ENCODE measurements at places on chromosomes 2 and 18. TPM values are rescaled to one million over a fixed set of nuclear protein-coding genes. Genes with fewer than 3 reads are reported as not detected.

GRCh38 chr2:217789736-217790181, 213.0 kb downstream of the TNS1 start:
- no peak for DNase-seq

GRCh38 chr2:108154366-108155061, 85.3 kb upstream of the SULT1C3 start:
- no peak for DNase-seq

Gene NXPH2
- 15.7 TPM for total RNA-seq

Gene SERPINB5
- 25.3 TPM for total RNA-seq

DNA sequence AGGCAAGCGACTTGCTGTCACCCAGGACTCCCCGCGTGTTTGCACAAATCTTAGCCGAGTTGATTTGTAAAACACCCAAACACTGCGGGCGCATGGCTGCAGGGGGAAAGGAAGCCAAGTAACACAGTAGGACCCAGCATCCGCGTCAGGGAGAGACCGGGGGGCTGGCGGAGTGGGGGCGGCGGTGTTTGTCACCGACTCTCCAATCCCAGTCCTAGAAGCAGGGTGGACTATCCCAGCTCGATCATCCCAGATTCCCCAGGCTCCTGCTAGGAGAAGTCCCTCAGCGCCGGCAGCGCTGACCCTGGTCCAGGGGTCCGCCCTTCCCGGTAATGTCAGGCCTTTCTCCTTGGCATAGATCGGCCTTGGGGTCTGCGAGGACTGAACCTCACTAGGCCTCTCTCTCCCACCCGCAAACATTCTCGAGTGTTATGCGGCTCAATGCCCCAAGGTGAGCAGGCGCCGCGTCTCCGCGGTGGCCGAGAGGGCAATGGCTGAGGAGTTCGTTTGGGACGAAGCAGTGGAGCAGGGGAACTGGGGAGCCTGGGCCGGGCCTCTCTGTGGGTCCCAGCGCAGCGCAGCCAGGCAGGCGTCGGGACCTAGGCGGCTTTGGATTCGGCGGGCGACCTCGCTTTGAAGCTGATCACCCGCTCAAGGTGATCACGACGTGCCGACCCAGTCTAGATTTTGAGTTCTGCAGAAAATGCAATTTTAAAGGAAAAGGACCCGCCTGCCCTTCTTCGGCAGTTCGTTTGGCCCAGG, 1.5 kb upstream of the GDF7 start:
- DNase-seq, result no peak

Gene HJURP
- total RNA-seq, result 9.8 TPM

Gene REG3G
- total RNA-seq, result not detected

DNA sequence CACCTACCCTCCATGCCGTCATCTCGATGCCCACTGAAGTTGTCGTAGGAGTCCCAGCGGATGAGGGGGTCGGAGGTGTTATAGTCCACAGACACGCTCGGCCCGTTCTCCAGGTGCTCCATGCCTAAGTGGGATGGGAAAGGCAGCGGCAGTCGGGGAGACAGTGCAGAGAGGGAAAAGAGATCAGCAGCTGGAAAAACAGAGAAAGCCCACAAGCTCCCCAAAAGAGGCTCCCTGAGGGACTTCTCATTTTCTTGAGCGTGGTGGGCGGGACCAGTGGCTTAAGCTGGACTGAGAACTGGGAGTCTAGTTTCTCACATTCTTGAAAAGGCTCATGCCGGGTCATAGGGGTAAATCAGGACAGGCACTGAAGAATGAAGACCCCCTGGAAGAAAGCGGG, 121.9 kb downstream of the TNS1 start:
- peak; percentile 62 for DNase-seq
